ENCODE measurements at places on chromosomes 5 and 9.

- DNase-seq, result no peak
Measured at GRCh38 chr9:71962328-71962727, 50.9 kb downstream of the C9orf85 start.

- DNase-seq, result no peak
Measured at GRCh38 chr9:134180786-134181647, 16.7 kb upstream of the RNU6ATAC start.

DNA sequence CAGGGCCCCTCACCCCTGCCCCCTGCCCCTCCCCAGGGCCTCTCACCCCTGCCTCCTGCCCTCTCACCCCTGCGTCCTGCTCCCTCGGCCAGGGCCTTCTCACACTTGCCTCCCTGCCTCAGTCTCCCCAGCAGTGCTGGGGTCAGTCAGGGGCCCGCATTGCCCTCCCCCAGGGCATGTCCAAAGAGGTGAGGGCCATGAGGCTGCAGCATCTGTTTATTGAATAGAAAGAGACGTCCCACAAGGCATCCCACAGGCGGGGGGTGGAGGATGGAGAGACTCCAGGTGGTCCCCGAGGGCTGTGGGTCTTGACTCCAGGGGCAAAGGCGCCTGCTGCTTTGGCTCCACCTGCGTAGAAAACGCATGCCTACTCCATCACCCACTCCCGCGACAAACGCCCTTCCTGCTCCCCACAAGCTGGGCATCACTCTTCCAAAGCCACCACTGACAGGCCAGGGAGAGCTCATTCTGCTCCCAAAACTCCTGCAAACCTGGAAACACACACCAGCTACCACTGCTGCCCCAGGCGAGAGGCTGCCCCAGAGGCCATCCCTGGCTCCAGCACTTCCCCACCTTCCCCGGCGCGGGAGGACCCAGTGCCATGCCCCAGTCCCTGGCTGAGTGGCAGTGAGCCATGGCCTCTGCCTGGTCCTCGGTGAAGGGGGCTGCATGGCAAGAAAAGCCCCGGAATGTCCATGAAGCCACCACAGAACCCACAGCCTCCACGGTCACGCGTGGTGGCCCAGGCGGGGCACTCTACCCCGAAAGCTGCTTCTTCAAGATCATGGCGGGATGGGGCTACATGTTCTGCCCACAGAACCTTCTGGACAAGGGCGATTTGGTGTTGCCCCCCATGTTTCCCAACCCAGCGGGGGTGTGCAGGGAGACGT is 1.6 kb upstream of the LCN8 start:
- DNase-seq, result no peak

GRCh38 chr9:22124263-22125011 is 115.3 kb upstream of the CDKN2B start:
- DNase-seq, result no peak

- no peak for DNase-seq
Measured at GRCh38 chr9:114112778-114113584, 13.9 kb upstream of the KIF12 start.

GRCh38 chr9:134575901-134576176 is 65.8 kb upstream of the COL5A1 start:
- no peak for DNase-seq
